Stimulated activated naive CD8-positive, alpha-beta T cell treated with anti-CD3 and anti-CD28 coated beads, Interleukin-15, Interleukin-2, amounts not matched to agents 100 U/mL and 50 U/mL, for 24 hours (primary cell): ENCODE measurements at places on chromosomes 5 and 9.

DNA sequence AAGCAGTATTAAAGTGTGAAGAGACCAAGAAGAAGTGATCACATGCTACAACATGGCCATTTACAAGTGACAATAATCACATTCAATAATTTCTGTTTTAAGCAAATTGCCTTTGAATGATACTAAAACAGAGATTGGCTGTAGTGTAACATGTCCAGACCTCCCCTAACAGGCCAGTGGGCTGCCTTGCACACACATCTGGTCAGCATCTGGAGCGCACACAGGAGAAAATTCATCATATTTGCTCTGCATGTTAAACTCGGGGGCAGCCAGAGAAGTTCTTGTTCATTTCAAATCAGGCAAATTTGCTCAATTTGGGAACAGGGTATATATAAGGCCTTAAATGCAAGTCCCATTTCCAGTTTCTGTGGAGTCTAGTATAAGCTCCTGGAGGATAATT lies 111.1 kb upstream of the FBXL7 start:
- DNase-seq, result no peak

- DNase-seq, result no peak
Measured at GRCh38 chr9:106682420-106682819, 180.5 kb upstream of the ZNF462 start.

DNA sequence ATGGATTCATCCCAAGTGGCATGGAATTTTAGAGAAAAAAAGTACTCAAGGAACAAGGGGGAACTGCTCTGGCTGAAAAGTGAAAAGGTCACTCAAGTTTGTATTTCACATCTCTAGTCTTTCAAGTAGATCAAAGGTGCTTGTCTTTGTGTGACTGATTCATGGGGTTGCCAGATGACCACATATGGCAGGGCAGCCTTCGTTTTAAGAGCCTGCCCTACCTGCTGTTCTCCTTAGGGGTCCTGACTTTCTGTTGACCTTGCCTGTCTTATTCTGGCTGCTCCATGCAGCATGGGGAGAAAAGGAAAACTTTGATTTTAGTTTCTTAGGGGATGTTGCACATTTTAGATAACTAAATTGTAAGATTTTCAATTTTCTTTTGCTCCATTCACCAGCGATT lies 877.7 kb downstream of the TLE1 start:
- no peak for DNase-seq

DNA sequence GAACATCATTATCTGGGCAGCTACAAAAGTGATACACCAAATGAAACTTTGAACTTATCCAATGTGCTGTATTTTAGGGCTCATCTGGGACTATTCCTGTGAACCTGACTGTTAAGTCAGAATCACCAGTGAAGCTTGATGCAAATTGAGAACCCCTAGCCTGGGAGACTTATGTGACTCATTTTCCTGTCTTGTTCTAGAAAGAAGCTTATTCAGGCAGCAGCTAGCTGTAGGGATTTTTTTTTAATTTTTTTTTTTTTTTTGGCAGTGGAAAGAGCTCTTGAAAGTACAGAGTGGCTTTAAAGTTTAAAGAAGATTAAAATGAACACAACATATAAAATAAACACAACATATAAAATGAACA lies 81.1 kb upstream of the TNFAIP8 start:
- no peak for DNase-seq

DNA sequence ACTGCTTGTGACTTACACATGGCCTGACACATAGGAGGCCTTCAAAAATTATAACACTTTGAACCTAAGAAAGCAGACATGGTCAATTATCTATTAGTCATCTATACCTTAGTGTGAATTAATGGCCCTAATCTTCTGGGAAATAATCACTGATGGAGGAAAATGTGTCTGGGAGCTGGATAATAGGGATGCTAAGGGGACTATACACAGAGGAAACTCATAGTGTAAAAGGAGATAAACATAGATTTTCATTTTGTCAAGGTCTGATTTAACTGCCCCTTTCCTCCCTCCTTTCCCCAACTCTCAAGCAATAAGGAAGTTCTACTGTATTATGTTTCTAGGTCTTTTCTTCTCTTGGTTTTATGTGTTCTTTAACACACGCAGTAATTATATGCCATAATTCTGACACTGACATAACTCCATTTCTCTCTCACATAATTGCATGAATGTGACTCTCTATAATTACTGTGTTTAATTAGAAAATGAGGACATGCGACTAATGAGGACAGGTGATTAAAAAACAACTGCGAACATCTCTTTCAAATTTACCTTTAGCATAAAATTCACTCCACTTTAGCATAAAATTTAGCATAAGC lies 18.7 kb upstream of the PRELID2 start:
- no peak for DNase-seq

DNA sequence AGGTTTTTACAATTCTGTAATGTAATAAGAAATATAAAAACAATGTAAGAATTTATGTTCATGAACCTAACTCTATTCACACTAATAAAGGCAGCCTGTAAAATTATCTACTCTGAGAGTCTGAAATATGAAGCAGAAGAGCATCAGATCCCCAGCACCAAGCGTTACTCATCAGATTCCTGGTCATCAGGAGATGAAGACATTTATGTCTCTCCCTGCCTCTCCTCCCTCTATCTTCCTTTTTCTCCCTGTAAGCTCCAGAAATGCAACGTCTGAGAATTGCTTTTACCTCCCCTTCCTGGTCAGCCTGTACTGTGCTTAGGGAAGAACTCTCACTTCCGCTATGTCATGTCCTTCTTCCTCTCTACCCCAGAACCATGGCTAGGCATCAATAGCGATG lies 114.4 kb upstream of the SLIT3 start:
- no peak for DNase-seq

GRCh38 chr5:61966296-61966955 lies 339.6 kb upstream of the KIF2A start:
- no peak for DNase-seq

DNA sequence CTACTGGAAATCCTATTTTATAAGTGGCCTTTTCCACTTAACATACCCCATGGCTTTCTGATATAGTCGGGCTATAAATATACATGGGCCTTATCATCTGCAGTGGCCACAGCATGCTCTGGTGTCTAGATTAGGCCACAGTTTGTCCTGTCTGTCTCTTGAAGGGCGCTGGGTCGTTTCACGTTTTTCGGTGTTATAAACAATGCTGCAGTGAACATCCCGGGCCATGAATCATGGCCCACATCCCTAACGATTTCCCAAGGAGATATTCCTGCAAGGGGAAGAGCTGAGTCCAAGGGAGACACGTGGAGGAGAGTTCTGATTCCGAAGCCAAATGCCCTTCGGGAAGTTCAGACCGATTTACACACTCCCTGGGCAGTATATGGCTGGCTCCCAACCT lies 8.4 kb downstream of the PLPP7 start:
- no peak for DNase-seq

DNA sequence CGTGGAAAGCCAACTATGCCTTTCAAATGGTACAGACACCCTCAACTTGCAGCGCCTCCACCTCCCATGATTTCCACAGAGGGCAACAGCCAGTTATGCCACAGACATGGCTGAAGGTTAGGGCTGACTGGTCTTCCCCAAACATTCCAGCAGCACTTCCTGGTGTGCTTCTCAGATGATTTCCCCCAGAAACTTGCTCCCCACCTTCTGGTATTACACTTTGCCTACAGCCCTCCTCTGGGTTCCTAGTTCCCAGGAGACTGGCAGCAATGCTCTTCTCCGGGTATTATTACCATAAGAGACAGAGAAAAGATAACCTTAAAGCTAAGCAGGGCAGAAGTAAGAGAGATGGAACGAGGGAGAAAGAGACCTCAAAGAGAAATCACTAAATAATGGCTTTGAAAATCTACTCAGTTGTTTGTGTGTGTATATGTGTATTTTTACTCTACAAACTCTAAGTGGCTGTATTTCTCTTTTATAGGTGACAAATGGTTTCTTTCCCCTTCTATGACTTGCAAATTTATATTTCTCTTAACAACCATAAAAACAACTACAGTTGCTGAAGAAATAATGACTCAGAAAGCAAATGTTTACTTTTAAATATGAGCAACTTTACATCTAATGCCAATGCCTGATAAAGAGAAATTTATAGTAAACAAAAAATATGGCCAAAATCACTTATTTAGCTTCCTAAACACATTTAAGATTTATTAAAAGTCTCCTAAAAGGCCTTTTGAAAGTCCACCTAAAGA lies 133.8 kb downstream of the PDE4D start:
- no peak for DNase-seq

DNA sequence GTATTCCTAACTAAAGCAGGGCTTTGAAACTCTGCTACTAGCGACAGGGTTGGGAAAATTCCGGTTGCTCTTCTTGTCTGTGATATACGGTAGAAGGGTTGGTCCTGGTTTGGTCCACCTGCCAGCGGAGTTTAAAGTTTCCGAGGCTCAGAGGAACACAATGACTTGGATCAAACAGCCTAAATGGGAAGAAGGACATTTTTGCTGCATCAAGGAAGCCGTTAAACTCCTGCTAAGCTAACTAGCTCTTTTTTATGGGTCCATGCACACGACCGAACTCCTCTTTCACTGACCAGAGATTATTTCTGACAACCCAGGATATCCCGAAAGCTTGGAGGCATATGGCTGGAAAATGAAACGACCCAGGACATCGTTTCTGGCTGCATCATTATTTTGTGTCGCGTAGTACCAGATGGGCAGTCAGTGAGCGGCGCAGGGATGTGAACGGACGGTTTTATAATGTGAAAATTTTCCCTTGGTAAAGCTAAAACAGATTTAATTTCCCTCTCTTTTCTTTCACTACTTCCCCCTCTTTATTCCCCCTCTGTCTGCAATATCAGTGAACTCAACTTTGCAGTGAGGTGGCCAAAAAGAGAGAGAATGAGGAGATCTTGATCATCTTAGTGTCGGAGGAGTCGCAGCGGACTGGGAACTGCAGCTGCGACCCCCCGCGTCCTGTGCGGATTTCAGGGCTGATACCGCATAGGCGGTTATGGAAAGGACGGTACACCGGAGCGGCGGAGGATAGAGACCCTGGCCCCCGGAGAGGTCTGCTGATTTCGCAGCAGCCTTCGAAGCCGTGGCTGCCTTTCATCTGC lies at the start of gene LURAP1L:
Gene LURAP1L, plus strand, starts transcription at position 160 of the 818 bp plus-strand sequence. CDS start 696 bp downstream, outside the sequence.
- DNase-seq, result no peak

DNA sequence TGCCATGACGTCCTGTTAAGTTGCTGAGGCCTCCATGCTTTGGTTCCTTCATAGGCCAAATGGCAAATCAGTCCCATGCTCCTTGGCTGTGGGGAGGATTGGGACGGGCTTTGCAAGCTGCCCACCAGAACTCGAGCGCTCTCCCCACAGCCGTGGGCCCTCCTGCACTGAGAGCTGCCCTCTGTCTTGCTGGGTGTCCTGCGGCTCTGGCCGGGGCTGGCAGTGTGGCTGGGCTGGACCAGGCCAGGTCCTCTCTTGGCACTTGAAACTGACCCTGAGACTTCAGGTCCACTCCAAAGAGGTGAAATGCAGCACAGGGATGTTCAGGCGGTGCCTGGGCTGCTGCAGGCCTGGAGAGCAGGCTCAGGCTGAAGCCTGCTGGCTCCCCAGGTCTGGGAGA lies 7.0 kb downstream of the MYMK start:
- no peak for DNase-seq

DNA sequence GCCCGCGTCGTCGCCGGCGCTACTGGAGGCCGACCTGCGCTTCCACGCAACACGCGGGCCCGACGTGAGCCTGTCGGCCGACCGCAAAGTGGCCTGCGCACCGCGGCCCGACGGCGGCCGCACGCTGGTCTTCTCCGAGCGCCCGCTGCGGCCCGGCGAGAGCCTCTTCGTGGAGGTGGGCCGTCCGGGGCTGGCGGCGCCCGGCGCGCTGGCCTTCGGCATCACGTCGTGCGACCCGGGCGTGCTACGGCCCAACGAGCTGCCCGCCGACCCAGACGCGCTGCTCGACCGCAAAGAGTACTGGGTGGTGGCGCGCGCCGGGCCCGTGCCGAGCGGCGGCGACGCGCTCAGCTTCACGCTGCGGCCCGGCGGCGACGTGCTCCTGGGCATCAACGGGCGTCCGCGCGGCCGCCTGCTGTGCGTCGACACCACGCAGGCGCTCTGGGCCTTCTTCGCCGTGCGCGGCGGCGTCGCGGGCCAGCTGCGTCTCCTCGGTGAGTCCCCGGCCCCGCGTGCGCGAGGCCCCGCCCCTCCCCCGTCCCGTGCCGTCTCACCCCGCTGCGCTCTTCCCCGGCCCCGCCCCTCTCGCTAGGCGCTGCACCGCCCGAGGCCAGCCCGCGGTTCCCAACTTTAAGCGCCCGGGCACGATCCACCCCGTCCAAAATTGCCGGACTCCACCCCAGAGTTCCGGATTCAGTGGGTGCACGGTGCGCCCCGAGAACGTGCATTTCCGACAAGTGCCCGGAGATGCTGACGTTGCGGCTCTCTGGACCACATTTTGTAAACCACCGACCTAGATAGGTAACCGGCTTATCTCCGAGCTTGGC lies 42.8 kb downstream of the NEURL1B start:
- peak; percentile 62 for DNase-seq

DNA sequence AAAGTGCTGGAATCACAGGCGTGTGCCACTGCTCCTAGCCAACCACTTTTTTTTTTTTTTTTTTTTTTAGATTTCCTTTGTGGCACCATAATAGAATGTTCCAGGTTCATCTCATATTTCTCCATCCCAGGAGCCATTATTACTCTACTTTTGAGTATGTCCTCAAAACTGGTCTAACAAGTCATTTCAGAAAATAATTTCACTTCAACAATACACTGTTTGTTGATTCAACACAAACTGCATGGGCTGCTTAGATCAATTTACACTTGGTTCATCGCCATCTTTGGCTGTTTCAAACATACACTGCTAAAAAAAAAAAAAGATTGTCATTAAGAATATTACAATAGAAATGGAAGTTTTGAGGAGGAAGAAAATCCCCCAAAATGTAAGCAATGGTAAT lies 57.9 kb downstream of the CSNK1A1 start:
- no peak for DNase-seq

DNA sequence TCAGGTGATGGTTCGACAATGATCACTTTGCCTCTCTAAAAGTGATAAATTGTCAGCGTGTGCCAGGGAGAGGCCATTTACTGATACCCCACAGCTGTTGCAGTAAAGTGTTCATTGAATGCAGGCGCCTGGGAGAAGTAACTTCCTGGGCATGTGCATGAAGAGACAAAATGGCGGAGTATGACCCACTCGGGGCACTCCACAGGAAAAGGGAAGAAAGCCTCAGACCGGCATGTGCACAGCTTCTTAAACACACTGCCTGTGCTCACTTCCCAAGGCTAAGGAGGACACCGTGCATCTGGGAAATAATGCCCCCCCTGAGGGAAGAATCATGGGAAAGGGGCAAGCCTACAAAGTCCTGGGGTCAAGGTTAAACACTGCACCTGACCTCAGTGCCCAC lies 329.5 kb downstream of the ICE1 start:
- DNase-seq, result no peak
